NCI-H774 (cell line): ENCODE measurements at places on chromosomes 11 and 22.

- DNase-seq, result no peak
Measured at GRCh38 chr11:9643751-9644150, 20.1 kb upstream of the SWAP70 start.

GRCh38 chr22:40567626-40568328 lies 68.7 kb downstream of the MRTFA start:
- no peak for DNase-seq

- DNase-seq, result no peak
Measured at GRCh38 chr22:28019360-28019759, 100.3 kb upstream of the PITPNB start.

DNA sequence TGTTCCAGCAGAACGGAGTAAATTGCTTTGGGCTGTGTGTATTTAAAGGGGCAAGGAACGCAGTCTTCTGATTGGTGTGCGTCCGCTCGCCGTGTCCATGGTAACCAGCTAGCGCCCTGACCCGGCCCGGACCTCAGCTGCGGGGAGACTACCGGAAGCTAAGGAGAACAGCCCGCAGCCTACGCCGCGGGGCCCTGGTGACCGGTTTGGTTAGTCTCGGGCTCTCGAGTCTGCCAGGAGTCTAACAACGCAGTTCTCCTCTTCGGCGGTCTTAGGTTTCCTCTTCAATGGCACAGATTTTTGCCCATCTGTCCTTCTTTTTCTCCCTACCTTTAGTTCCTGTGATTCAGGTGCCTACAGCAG lies 3.5 kb upstream of the OR56A3 start:
- DNase-seq, result peak; percentile 58

DNA sequence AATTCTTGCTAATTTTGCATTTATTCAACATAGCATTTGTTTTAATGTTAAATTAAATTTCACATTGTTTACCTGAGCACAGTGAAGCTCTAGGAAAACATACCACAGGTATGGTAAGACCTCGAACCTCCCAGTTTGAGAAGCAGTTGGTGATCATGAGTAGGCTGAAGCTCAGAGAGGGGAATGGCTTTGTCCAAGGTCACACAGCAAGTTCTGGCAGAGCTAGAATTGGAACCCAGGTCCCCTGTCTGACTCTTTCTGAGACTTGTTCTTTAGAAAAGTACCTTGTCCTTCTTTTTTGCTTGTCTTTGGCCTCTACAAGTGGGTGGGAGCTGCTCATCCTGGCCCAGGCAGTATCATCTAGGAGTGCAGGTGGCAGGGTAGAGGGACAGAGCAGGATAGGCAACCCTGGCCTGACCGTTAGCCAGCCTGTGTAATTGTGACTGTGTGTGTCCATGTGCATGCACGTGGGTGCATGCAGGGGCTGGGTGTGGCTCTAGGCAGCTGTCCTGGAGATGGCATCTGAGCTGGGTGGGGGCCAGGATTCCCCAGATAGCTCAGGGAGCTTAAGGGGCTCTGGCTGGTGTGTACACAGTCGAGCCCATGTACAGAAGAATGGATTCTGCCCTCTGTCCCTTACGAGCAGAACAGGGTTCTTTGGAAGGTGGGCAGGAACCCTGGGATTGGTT lies 21.6 kb downstream of the PHLDB1 start:
- DNase-seq, result no peak

DNA sequence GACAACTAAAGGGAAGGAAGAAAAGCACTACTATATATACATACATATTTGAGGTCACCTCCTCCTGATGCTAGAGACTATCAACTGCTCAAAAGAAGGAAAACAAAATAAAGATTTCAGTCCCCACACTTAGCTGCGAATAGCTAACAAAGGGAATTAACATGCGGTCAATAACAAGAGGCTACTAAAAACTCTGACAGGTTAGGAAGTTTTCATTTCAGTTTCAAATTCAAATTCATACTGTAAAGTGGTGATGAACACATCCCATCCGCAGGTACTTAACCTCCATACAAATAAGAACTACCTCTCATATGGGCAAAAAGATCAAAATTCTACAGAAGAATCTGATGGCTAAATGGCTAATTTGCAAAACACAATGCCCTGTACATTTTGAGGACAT lies 2.6 kb downstream of the NAP1L4 start:
- DNase-seq, result no peak

DNA sequence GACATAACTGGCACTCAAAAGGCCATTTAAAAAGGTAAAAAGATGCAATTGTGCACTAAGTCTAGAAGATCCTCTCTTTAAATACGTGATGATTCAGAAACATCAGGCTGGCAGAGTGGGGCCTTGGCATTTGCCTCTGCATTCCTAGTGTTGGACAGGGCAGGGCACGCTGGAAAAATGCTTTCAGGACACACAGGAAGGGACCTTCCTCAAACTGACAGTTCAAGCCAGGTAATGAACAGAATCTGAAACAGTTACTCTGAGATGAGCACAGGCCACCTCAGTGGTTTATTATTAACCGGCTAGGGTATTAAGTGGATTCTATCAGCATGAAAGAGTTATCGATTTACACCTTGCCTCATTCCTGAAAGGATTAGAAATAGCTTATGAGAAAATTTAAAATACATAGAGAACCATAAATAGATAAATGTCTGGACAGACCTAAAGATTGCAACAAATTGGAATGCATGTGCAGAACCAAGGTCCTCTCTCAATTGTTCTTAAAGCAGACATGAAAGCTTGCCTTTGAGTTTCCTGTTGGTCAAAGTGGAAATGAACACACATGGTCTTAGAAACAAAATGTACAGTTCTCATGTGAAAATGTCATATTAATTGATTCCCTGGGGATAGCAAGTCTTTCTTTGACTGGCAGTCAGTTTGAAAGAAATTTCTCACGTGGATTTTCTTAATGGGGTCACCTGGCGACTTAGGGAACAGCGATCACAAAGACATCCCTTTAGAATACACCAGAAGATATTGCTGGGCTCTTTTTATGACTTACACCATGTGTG lies 21.5 kb upstream of the CSNK2A3 start:
- DNase-seq, result no peak
